Kidney glomerular epithelial cell (primary cell): ENCODE measurements at places on chromosomes 5 and 9.
A peak's percentile ranks its signal among the peaks of the same experiment; 100 is the strongest.

GRCh38 chr5:873328-873727 lies 19.3 kb downstream of the BRD9 start:
- DNase-seq: no peak

DNA sequence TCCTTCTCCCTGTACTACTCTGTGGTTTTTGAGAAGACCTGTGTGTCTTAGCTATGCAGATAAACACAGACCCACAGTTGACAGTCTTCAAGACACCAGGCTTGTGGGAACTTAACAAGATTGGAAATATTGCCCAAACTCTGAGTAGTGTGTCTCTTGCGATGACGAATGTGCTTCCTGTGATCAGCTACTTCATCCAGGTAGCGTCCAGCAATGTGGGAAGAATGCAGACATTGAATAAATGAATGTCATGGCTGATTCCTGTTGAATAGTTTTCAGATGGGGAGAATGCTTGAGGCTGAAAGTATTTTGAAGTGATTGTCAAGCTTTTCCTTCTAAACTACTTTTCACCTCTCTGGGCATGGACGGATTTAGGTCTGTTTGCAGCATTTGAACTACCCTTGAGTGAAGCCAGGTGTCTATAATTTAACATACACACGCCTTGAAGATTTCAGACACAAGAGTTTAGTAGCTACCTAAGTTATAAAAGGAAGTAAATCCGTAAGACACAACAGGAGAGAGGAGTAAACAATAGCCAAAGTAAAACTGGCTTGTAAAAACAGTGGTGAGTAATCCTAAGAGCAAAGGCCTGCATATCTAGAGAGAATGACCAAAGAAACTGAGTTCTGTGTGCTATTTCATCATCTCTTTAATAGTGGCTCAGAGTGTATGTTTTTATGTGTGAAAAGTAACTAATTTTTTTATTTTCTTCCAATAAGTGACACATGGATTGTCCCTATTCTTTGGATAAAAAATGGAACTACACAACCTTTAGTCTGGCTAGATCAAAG lies 30.0 kb upstream of the ARL14EPL start:
- no peak for DNase-seq

DNA sequence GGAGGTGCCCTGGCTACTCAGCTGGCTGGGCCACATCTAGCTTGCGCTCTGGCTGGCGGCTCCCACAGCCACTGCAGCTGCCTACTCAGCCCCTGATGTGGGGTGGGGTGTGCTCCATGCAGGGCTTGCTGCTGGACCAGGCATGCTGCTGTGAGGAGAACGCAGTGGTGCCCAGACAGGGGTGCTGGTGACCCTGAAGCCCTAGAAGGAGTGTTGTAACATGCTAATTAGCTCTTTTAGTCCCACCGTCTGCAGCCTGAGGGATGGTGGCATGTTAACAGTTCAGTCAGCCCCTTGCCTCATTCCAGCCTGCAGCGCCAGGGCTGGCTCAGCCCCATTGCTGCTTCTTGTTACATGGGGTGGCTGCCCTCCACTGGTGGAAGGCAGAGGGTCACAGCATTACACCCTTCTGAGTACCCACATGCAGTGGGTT lies 642.3 kb downstream of the DMRTA1 start:
- DNase-seq: no peak

DNA sequence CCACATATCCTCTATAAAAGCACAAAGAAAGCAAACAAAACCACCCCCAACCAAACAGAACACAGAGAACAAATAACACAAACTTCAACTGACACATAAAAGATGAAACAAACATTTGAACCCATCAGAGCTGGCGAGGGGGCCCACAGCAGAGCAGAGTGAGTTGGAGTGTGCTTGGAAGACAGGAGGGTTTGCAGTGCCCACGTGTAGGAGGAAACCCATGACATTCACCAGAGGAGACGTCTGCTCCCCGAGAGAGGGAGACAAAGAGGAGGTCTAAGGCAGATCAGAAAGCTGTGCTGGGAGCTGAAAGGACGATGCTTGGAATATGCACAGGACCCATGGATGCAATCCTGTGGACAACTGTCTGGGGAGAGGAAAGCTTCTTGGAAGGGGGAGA lies 27.0 kb downstream of the MRPL36 start:
- peak; percentile 12 for DNase-seq

DNA sequence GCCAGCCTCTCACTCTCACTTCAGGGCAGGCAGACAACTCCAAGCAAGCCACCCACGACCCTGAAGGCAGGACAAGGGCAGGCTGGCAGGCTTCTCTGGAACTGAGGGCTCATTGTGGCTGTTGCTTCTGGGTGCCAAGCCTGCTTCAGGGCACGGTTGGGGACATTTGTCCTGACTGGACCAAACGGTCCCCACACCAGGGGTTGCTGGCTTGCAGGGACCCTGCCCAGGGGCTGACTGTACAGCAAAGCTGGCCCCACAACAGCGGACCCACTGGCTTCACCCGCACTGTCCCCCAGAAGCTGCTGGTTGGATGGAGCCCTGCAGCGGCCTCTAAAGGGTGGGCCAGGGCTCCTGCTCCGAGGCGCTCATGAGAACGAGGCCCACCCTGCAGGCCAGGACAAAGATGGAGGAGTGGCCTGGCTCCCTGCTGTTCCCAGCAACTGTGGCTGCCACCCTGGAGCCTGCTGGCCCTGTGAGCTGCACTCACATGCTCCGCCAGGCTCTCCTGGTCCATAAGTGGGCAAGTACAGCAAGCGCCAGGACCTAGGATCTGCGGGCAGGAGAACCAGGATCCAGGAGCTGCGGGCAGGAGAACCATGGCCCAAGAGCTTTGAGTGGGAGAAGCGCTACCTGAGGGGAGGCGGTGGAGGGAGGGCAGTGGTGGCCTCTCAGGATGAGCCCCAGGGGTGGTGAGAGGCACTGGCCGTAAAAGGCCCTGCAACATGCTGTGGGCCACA lies 34.4 kb upstream of the NSMF start:
- DNase-seq: no peak

GRCh38 chr9:4237748-4238511 lies 61.9 kb downstream of the GLIS3 start:
- peak; percentile 56 for DNase-seq

GRCh38 chr5:55227664-55228430 lies 732 bp upstream of the MCIDAS start:
- no peak for DNase-seq

DNA sequence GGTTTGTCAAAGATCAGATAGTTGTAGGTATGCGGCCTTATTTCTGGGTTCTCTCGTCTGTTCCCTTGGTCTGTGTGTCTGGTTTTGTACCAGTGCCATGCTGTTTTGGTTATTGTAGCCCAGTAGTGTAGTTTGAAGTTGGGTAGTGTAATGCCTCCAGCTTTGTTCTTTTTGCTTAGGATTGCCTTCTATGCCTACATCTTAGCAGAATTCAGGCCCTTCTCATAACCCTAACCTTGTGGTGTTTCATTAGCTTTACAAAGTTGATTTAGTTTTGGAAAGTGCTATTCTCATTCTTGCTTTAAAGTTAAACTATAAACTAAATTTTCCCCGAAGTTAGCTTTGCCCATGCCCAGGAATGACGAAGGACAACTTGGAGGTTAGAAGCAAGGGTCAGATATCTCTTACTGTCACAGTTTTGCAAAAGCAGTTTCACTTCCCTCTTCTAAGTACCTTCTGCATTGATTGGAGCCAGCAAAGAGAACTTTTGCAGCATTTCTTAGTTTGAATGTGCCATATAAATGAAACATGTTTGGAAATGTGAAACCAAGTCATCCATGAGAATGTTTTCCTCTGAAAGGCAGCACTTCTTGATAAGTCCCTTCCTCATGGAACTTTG lies 274.3 kb upstream of the DMRT1 start:
- DNase-seq: no peak

DNA sequence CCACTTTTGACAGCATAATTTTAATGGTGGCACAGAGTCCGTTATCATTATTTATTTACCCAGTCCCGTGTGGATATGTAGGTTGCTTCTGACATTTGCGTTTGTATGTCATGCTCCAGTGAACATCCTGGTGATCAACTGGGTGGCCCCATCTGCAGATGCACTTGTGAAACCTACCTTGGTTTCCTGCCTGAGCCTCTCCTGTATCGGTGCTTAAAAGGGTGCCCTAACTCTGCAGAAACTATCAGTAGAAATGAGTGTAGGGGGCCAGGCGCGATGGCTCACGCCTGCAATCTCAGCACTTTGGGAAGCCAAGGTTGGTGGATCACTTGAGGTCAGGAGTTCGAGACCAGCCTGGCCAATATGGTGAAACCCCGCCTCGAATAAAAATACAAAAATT lies 92.1 kb upstream of the IER5L start:
- DNase-seq: no peak

DNA sequence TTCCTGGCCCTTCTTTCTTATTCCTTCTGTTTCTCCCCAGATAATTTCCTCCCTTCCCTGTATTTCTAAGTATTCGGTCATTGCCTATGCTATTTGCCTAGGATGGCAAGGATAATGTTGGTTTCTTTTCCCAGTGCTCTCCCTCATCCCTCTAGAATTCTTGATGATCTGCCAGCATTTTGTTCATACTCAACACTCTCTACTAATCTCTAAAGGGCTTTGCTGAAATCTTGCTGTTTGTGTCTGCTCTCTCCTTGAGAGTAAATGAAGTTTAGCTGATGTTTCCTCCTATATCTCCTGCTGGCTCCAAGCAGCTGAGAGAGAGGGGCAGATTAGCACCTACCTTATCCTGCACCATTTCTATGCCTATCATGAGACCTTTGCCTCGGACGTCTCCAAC lies 38.1 kb downstream of the AGXT2 start:
- DNase-seq: no peak

GRCh38 chr9:119026120-119026519 lies 343.1 kb downstream of the BRINP1 start:
- no peak for DNase-seq

- DNase-seq: no peak
These were observed 149.2 kb upstream of the ANKH start for GRCh38 chr5:15020736-15021135.

- DNase-seq: peak; percentile 57
These were observed 79.9 kb downstream of the FNBP1 start for GRCh38 chr9:129962889-129963703.

- DNase-seq: no peak
These were observed 65.4 kb downstream of the PTPDC1 start for GRCh38 chr9:94149696-94150095.

DNA sequence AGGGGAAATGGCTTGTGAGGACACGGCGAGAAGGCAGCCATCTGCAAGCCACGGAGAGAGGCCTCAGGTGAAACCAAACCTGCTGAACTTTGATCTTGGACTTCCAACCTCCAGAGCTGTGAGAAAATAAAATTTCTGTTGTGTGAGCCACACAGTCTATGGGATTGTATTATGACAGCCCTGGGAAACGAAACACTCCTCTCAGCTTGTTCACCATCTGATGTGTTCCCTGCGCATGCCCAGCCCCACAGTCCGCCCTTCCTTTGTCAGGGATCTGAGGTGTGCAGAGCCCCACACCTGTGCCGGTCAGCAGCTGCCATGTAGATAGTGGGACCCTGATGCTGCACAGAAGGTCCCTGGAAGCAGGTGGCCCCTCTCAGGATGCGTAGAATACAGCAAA lies 34.1 kb downstream of the PLPP7 start:
- no peak for DNase-seq

DNA sequence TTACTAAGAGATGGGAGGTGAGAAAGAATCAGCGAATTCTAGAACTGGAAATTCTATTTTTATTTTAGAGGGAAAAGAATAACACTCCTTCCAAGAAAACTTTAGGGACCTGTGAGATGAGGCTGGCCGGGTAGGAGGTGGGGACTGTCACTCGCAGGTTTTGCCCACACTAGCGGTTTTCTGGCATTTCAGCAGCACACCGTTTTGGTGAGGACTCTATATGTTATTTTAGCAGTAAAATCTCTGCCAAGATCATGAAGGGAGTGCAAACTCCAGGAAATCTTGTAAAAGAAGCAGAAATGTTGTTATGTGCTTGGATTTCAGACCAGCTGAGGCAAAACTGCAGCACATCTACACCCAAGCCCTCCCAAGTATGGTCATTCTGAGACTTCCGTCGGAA lies 470.6 kb downstream of the PSAT1 start:
- no peak for DNase-seq

DNA sequence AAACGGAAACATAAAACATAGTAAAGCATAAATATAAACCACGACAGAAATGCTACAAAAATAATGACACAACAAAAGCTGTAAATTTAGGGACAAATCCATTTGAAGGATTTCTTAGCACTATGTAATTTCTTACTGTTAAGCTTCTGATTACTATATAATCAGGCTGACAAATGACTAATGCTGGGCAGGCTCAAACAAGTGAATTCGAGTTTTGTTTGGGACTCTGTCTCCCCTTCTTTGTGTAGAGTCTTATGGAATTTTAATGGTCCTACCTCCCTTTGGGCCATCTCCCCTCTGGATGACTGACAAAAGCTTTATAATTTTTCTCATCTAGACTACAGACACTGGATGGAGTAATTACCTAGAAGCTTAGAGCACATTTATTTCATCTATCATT lies 24.6 kb upstream of the KIF2A start:
- no peak for DNase-seq

- peak; percentile 85 for DNase-seq
These were observed 62.1 kb upstream of the VLDLR start for GRCh38 chr9:2559192-2560152.

DNA sequence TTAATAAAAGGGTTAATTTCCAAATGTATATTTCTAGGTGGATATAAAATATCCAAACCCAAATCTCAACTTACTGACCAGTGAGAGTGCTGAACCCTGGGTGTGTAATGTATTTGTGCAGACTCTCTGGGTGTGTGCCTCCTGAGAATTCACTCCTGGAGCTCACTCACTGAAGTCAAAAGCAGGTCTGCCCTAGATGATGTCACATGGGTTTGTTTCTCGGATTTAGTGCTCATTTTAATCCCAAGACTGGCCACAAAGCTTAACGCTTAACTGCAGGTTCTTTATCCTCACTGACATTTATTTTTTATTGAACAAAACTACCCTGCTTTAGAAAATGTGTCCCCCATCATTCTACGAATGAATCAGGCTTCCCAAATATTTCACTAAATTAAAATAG lies 179.4 kb downstream of the PPP2R2B start:
- DNase-seq: no peak

DNA sequence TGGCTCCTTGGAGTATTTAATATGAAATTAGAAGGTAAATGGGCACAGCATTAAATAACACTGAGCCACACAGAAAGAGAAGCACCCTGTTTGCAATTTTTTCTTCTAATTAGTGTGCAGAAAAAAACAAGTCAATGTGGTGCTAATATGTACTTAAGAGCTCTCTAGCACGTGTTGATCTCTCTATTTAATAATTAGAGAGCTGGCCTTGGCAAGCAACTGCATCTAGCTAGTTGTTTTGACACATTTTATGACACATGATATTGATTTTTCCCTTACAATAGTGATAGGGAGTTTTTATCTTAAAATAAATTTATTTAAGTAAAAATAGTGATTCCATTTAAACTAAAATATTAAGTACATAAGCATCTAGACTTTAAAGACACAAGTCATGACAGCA lies 54.5 kb upstream of the NUDT12 start:
- no peak for DNase-seq

GRCh38 chr5:143842920-143843319 lies 31.0 kb downstream of the HMHB1 start:
- DNase-seq: no peak

- no peak for DNase-seq
These were observed 70.8 kb downstream of the MFAP3 start for GRCh38 chr5:154109416-154110106.
